Anterior cingulate cortex (tissue), 58 donors: ENCODE measurements at places on chromosomes 2 and 18.

- no peak for DNase-seq
These were observed 435.0 kb upstream of the SPRED2 start for GRCh38 chr2:65867446-65867845.

- DNase-seq: peak; percentile 43
These were observed 11.5 kb downstream of the PPP1R7 start for GRCh38 chr2:241161646-241162281.

DNA sequence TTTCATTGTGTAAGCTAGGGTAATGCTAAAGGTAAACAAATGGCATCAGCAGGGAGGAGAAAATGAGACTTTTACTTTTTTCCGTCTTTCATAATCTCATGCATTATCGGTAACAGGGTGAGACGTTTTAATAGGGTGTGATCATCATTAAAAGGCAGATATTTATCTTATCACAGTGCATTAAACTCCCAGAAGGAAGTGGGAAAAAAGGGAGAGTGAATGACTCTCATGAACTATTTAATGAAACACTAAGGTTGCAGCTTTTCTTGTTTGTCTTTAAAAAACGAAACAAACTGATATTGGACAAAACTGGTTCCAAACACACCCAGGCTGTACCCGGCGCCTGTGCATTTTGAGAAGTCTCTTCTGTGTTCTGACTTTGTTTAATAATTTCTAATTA is 1936.8 kb upstream of the PIK3C3 start:
- no peak for DNase-seq

DNA sequence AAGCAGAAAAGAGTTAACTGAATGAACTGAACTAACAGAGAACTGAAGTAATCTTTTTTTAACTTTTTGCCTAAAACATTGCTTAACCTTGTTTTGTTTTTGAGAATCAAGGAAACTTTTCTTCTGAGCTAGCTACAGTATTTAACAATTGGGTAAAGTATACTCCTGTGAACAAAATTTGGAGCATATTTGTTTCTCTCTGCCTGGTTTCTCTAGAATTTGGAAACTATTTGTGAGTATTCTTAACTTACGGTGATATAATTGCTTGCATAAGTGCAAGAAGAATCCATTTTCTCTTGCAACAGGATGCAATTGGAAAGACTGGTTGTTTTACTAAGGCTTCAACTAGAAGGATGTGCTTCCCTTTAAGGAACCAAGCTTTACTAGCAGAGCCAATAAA is 65.9 kb upstream of the FAM98A start:
- DNase-seq: no peak

GRCh38 chr2:76491503-76491902 is 780.8 kb upstream of the GCFC2 start:
- DNase-seq: no peak

- no peak for DNase-seq
These were observed 377.7 kb upstream of the MYT1L start for GRCh38 chr2:2708575-2709430.

GRCh38 chr2:236545248-236545658 is 24.4 kb upstream of the ACKR3 start:
- DNase-seq: no peak

- DNase-seq: no peak
These were observed 171.1 kb downstream of the ZFP36L2 start for GRCh38 chr2:43055086-43055912.

DNA sequence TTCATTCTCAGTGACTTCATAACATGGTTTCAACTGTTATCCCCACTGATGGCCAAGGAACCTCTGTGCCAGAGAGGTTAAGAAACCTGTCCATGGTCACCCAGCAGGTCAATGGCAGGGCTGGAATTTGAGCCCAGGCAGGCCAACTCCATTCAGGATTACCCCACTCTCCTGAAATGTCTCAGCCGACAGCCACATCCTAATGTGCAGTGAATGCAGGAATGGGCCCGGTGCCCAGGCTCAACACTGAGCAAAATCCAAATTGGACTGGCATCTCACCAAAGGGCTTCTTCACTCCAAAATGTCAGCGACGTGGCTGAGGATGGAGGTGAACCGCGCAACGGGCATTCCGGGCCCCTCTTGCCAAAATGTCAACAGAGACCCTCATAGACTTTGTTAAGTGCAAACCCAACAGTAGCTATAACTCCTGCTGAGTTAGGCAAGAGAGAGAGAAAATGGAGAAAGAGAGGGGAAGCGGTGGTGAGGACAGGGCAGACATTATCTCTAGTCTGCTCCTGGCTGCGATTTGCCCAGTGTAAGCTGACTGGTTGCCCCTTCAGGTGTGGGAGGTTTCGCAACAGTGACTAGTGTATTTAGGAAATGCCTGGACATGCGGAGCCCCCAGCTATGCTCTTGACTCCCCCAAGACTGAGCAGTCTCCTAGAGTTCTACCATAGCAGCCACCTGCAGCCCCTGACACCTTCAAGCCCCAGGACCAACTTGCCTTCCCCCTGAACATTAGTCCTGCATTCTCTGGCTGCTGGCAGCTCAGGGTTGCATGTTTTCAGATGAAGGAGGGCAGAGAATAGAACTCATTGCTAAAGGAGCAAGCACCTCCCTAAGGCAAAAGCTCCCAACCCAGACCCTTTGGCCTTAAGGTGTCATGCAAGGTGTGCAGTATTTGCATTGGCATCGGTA is 167.7 kb downstream of the ANAPC1 start:
- no peak for DNase-seq

DNA sequence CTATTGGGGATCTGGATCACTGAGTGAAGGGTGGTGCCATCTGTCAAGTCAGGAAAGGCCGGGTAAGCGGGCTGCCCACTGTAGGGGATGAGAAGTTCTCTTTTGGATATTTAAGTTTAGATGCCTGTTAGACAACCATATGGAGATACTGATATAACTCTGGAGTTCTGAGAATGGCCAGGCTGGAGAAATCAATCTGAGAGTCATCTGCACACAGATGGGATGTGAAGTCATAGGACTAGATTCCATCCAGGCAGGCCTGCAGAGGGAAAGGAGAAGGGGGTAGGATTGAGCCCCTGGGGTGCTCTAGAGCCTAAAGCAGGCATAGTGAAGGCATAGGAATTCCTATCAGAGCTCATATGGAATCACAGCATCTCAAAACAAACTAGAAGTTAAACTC is 30.1 kb downstream of the SPRED2 start:
- DNase-seq: no peak

GRCh38 chr2:108106731-108107130 is 120.4 kb downstream of the SLC5A7 start:
- DNase-seq: no peak

DNA sequence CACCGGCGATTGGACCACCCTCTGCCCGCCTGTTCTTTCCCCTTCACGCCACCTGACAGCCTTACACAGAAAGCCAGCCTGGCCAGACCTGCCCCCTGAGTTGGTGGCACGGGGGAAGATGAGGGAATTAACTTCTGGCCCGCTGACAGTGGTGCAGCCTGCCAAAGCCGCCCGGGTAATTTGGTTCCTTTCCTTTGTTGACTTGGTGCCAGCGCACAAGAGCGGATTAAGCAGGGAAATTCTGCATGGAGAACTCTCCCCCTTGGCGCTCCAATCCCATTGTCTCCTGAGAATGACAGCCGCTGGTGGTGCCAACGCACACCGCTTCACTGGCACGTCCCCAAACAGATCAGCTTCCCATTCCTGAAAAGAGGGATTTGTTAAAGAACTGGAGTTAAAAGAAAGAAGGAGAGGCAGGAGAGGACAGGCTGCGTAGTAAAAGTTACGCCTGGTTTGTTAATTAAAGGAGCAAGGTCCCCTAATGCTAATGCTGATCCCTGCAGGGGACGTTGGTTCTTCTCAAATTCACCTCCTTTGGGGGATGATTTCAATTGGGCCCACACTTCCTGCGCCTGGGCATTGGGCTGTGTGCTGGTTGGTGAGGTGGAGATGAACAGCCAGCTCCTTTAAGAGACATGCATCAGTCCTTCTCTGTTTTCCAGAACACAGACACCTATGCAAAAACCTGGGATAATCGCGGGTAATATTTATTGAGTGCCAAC is 286.8 kb downstream of the MYCN start:
- DNase-seq: peak; percentile 23

- no peak for DNase-seq
These were observed 104.8 kb downstream of the MAP4K4 start for GRCh38 chr2:101802329-101802728.

- no peak for DNase-seq
These were observed 2.7 kb downstream of the OTX1 start for GRCh38 chr2:63053081-63053888.
